ENCODE measurements at places on chromosomes 12 and 14. TPM values are rescaled to one million over a fixed set of nuclear protein-coding genes. Genes with fewer than 3 reads are reported as not detected.

DNA sequence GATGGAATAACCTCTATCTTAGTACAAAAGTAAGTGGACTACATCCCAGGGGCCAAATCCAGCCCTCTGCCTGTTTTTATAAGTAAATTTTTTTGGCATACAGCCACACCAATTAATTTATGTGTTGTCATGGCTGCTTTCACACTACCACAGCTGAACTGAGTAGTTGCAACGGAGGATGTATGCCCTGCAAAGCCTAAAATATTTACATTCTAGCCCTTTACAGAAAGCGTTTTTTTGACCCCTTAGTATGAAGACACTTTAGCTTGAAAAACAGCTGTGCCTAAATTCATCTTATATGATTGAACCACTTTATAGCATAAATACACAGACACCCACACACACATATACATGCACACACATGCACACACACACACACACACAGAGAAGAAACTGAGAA is 501.6 kb downstream of the EGLN3 start:
- H3K27ac ChIP-seq = no peak overlapping the region
- H3K4me3 ChIP-seq = no peak overlapping the region
- no peaks in the 10 kb centered on the region for H3K27me3 ChIP-seq

GRCh38 chr14:70454731-70455130 is 2.8 kb downstream of the ADAM21 start:
- H3K36me3 ChIP-seq = no peaks in the 10 kb centered on the region
- no peaks in the 10 kb centered on the region for H3K27me3 ChIP-seq
- no peak for DNase-seq

- H3K27ac ChIP-seq = no peak overlapping the region
- DNase-seq = no peak
- no peaks in the 10 kb centered on the region for H3K27me3 ChIP-seq
- no peaks in the 10 kb centered on the region for H3K4me1 ChIP-seq
- H3K36me3 ChIP-seq = no peaks in the 10 kb centered on the region
These were observed 143.5 kb downstream of the ST8SIA1 start for GRCh38 chr12:22190969-22191368.

DHH gene
- total RNA-seq = 0.18 TPM

Measured in prostate gland (tissue), 2 donors.